NCI-H146 (cell line): ENCODE measurements at places on chromosomes 5 and 9.

DNA sequence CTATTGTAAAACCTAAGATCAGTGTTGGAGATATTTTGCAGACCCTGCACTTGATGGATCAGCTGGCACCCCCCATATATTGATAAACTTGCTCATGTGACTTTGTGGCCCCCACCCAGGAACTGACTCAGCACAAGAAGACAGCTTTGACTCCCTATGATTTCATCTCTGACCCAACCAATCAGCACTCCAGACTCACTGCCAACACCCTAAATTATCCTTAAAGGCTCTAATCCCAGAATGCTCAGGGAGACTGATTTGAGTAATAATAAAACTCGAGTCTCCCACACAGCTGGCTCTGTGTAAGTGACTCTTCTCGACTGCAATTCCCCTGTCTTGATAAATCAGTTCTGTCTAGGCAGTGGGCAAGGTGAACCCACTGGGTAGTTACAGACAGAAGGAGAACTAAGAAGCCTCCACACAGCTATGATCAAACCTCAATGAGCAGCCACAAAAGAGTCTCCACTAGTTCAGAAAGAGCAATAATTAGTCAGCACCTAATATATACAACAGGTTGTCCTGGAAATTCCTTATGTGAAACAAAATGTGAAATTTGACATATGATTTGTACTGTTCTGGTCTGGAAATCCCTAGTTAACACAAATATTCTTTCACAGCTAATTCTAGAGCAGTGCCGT, 52.2 kb downstream of the ACTL7B start:
- DNase-seq, result no peak

DNA sequence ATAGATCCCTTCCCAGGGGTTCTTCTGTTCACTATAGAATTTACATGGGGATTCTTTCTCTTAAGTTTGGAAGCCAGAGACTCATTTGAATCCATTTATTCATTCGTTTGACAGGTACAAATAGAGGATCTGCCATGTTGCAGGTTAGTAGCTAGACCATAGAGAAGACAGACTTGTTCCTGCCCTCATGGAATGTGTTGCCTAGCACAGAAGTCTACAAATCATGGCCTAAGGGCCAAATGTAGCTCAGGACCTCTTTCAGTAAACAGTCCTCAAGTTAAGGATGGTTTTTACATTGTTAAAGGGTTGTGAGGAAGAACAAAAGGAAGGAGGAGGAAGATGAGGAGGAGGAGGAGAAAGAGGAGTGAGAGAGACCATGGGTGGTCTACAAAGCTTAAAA, 114.7 kb upstream of the SLC44A1 start:
- no peak for DNase-seq

DNA sequence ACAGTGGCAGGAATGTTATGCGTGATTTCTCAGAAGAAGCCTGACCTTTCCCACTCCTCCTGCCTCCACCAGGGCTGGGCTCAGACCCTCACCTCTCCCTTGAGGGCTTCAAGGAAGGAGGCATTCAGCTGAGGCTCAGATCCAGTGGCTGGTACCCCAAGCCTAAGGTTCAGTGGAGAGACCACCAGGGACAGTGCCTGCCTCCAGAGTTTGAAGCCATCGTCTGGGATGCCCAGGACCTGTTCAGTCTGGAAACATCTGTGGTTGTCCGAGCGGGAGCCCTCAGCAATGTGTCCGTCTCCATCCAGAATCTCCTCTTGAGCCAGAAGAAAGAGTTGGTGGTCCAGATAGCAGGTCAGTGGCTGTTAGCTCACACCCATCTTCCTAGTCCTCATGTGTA, 9.9 kb downstream of the BTNL9 start:
- DNase-seq, result no peak

GRCh38 chr5:104353371-104353770, 790.8 kb upstream of the NUDT12 start:
- no peak for DNase-seq

DNA sequence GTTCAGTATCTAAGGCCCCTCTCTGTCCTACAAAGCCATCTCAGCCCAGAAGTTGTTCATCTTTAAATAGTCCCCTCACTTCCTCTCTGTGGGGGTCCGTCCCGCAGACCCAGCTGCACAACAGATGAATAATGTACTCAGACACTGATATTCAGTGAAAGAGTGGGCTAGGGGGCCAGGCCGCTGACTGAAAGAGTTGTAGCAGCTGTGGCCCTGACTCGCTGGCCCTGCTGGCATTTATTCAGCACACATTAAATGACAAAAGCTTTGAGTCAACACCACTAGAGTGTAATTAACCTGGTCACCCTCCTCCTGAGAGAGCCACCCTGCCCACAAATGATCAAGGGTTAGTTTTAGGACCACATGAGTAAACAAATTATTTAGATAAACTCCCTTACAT, 76.3 kb downstream of the MED10 start:
- DNase-seq, result no peak

DNA sequence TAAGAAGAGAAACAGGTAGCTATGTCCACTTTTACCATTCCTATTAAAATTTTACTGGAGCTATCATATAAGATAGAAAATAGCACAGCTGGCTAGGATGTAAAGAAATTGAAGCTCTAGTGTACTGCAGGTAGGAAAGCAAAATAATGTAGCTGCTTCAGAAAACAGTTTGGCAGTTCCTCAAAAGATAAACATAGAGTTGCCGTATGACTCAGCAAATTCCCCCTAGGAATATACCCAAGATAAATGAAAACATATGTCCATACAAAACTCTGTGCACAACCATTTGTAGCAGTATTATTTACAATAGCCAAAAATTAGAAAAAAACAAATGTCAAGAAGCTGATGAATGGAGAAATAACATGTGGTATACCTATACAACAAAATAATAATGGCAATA, 64.6 kb upstream of the SHISAL2B start:
- no peak for DNase-seq

DNA sequence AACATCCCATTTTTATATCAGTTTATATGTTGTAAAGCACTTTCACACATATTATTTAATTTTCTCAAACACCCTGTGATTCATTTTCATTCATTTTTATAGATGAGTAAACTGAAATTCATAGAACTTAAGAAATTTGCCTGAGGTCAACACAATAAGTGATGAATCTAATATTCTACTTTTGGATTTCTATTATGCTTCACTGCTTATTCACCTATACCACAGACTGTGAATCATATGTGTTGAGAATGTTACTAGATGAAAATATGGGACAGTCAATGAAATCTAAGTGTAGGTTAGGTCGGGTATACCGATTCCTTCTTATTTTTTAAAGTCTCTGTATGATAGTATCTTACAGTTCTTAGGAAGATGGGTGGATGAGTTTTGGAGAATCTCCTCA, 24.8 kb downstream of the CDC37L1 start:
- DNase-seq, result no peak

- DNase-seq, result no peak
Measured at GRCh38 chr5:36535859-36536615, 70.4 kb upstream of the SLC1A3 start.

DNA sequence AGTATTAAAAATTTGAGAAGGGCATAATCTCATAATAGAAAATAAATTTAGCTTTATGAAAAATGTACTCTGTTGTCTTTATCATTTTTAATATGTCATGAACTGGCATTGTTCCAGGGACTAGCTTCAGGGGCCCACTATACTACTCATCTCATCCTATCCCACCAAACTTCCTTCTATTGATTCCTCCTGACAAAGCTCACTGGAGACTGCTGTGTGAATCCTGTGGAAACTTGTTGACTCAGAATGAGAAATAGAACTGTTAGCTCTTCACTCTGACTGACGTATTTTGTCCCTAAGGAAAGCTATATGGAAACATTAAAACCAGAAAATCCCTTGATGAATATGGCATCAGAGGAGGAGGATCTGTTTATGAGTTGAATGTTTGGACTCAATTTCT, 29.8 kb upstream of the BNIP1 start:
- DNase-seq, result no peak

DNA sequence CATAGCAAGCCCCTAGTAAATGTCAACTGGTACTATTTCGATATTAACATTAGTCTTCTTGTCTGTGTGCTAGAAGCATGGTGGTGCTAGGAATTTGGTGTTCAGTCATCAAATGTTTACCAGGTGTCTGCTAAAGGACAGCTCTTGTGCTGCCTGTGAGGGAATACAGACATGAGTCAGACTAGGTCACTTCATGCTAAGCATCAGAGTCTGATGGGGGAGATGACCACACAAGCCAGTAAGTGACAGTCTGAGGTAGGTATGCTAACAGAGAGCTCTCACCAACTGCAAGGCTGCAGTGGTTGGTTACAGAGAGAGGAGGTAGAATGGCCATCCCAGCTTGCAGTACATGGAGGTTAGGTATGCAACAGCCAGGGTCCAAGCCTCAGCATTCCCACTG, 320.9 kb downstream of the CDK5RAP2 start:
- DNase-seq, result no peak

DNA sequence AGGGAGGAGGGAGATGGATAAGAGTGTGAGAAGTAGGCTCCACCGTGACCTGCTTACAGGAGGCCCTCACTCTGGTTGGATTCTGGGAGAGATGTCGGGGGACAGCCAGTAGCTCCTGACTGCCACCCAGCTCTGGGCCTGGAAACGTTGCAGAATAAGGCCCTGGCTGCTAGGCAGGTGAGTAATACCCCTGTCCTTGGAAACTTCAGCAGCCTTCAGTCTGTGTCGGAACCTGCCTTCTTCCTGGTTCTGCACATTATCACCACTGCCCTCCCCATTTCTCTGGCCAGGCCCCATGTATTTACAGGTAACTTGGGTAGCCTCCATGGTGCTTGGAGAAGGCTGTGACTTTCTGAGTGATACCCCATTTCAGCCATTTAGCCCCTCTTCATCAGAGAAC, 26.8 kb downstream of the FAXDC2 start:
- no peak for DNase-seq

DNA sequence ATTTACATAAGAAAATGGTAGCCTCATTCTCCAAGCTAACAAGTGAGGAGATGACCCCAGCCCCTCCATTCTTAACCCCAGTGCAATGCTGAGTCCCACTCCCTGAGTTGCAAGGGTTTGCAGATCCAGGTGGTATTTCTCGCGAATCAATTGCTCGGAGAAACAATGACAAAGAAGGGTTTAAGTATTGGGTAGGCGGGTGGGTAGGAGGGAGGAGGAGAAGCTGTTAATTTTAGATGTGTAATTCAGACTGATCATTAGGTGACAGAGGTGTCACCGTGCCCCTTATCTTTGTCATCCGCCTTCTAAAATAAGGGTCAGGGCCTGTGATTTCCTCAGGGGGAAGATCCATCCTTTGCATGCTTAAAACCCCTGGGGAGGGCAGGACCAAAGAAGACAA, 17.0 kb upstream of the SH3RF2 start:
- DNase-seq, result no peak

GRCh38 chr9:89668216-89668865, 63.5 kb downstream of the GADD45G start:
- DNase-seq, result peak; percentile 46

DNA sequence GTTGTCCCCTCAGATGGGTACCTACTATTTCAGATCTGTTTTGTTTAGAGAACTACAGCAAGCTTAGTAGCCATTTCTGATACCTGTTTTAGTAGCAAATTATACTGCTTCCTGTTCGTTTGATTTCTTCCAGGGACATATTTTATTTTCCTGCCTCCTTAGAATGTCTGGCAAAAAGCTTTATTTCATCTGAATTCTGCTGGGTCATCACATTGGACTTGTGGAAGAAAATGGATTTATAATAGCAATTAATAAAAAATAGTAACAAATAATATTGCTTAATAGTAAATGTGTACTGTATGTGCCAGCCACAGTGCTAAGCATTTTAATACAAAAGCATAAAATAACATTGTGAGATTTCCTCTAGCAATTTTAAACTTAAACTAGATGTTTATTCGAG, 79.4 kb downstream of the SH3GL2 start:
- DNase-seq, result no peak

DNA sequence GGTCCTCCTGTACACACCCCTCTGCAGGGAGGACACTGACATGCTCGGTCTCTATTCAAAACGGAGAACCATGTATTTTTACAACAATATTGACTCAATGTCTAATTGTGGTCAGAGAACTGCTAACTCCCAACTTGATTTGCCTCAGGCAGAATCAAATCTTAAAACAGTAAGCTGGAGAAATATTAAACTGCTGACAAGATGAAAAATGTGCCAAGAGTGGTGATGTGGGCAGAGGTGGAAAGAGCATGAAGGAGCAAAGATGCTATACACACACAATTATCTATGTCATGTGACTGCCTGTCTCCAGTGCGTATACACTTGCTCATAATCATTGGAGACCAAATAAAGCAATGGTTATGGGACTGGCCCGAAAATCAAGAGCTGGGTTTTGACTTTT, 556.1 kb upstream of the ZNF608 start:
- DNase-seq, result no peak

DNA sequence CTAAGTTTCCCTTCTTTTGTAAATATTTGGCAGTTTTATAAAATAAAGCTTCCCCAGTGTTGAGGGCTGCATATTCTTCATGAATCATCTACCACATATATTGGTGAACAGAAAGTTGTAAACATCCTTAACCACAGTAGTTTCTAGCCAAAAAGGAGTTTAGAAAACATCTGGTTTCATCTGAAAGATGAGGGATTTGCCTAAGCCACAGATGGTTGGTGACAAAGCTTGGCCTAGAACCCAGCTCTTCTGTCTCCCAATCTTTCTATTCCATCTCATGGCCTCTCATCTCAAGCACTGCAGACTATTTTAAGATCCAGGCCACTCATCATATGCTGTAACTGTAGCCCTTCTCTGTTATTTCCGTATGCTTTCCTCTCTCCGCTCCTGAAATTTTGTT, 232.3 kb upstream of the TRPM3 start:
- DNase-seq, result no peak

DNA sequence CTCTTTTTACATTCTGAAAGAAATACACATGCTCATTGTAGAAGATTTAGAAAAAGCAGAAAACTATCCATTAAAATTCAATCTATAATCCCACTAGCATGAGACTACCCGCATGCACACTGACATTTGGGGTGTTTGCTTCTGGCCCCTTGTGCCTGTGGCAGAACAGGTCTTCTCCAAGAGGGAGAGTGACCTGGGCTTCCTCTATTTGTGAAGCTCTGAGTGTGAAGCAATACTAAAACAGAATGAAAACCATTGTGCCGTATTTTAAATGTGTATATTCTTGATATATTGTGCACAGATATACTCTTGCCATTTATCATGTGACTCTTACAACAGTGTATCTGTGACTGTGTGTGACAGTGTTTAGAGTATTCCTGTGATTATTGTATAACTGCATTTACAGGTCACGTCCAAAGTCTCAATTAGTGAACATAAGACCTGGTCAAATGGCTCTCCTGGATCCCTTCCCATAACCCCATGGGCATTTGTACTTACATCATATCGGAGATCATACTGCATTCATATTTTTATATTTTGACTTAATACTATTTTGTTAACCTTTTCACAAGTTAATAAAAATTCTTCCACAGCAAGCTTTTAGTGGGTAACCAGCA, 14.7 kb upstream of the CPEB4 start:
- no peak for DNase-seq

DNA sequence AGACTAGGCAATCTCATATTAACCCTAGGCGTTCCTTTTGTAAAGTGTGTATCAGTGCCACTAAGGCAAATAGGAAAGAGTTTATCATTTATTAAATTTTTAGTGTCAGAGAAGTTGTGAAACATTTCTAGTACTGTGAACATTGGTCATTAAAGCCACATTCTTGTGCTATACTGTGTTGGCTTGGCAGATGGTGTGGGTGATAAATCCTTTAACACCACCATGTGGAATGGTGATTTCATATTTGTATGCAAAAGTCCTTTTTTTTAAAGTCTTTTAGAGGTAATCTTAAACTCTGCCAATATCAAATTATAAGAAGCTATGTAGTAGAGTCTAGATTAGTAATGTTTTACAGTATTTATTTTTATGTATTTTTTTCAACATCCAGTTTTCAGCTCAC, 18.1 kb downstream of the SLC12A2 start:
- DNase-seq, result no peak
